GM12892 (cell line): ENCODE measurements at places on chromosomes 7 and 10.

DNA sequence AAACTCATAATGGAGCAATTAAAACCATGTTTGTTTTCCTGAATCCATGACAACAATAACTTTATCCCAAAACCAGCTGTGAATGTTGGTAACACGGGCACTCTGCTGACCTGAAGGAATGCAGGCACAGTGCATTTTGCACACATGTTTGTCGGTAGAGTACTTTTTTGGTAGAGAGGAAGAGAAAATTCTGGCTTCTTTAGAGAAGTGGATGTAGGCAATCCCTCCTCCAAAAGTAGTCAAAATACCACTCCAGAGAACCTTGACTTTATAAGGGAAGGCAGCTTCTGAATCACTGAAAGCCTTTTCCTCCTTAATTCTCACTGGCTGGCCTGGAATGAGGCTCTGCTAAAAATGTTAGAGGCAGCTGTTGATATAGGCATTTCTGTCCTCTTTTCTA lies 15.8 kb upstream of the ACTA2 start:
- DNase-seq, result no peak

- DNase-seq, result no peak
Observed at GRCh38 chr7:1850976-1851571, 181.0 kb downstream of the ELFN1 start.

DNA sequence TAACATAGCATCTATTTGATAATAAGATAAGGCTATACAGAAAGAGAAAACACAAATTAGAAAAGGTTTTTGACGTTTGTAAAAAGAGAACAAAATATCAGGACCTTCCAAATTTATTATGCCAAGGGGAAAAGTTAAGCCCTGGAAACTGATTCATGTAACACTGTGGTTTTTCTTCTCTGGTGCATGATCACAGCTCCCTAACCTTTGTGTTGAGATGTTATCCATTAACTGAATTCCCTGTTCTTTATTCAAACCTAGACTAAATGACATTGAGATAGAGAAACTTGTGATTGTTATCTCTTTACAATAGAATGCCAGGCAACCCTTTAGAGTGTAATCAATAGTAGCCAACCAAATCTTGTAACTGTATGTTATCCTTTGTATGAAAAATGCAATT lies 141.5 kb upstream of the NRG3 start:
- no peak for DNase-seq

DNA sequence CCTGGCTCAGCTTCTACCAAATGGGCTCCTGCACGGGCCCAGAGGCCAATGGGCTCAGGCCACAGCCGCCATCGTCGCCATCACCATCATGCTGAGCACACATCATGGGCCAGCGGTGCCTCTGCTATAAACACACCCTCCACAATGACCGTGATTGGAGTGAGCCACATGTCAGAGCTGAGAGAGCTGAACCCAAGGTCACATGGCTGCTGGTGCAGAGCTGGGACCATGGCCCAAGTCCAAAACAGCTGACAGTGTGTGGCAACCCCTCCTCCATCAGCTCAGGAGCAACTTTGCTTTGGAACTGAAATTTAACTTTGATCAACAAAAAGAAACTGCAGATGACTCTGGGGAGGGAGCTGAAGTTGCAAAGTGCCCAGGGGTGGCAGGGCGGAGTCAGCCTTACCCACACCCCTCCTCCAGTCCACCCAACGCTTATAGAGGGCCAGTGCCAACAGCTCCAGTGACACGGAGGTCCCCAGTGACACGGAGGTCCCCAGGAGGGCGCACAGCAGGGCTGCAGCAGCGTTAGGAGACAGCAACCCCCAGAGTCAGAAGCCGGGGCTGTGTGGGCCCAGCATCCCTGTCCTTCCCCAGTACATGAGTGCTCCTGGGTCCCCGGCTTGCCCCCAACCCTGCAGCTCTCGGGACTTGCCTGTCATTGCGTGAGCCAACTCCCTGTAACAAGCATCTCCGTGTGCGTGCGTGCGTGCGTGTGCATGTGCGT lies 249.6 kb downstream of the ELFN1 start:
- no peak for DNase-seq

GRCh38 chr7:77157446-77157845 lies 35.0 kb downstream of the CCDC146 start:
- no peak for DNase-seq

GRCh38 chr10:48496105-48496830 lies 108.6 kb downstream of the ARHGAP22 start:
- DNase-seq, result no peak

DNA sequence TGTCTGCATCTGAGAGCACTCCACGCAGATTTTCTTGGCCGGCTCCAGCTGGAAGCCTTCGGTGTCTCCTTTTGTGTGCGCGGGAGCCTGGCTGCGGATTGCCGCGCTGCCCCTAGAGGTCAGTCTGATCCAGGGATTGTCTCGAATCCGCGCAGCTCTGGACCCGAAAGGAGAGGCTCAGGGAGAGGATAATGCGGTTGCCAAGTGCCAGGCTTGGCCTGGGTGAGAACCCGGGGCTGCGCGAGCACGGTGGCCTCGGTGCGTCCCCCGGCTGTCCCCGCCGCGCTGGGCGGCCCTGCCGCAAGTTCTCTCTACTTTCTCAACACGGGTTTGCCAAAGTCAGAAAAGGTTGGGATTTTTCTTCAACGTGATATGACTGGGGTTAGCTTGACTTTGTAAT lies 140.9 kb downstream of the ADCYAP1R1 start:
- DNase-seq, result peak; percentile 12
